Neural crest cell (in vitro differentiated cells): ENCODE measurements at places on chromosomes 11 and 22. TPM values are rescaled to one million over a fixed set of nuclear protein-coding genes. Genes with fewer than 3 reads are reported as not detected.

GRCh38 chr22:43364169-43364435, 20.9 kb upstream of the SCUBE1 start:
- H3K27me3 ChIP-seq, result peaks cover 27% of the 10 kb centered on the region
- no peak for DNase-seq
- H3K36me3 ChIP-seq, result no peaks in the 10 kb centered on the region
- no peak overlapping the region for H3K27ac ChIP-seq

- no peak for DNase-seq
- peaks cover 13% of the 10 kb centered on the region for H3K27me3 ChIP-seq
- no peak overlapping the region for H3K27ac ChIP-seq
Observed at GRCh38 chr22:29205252-29205593, 473 bp upstream of the EMID1 start.

MPZL2 gene
- not detected in 2 replicates for total RNA-seq

MS4A13 gene
- not detected in 2 replicates for total RNA-seq

APOA4 gene
- total RNA-seq, result not detected in 2 replicates

GRCh38 chr22:30424534-30425326, 838 bp upstream of the MTFP1 start:
- H3K36me3 ChIP-seq, result no peaks in the 10 kb centered on the region
- no peak overlapping the region for H3K27ac ChIP-seq
- peak overlapping the region; percentile 97 for H3K4me3 ChIP-seq
- peak; percentile 21 for DNase-seq
- peaks cover 59% of the 10 kb centered on the region for H3K4me1 ChIP-seq

KRTAP5-2 gene
- not detected in 2 replicates for total RNA-seq

PGM2L1 gene
- total RNA-seq, result 15.1 and 16.1 TPM in 2 replicates

NXPE4 gene
- not detected in 2 replicates for total RNA-seq

DNA sequence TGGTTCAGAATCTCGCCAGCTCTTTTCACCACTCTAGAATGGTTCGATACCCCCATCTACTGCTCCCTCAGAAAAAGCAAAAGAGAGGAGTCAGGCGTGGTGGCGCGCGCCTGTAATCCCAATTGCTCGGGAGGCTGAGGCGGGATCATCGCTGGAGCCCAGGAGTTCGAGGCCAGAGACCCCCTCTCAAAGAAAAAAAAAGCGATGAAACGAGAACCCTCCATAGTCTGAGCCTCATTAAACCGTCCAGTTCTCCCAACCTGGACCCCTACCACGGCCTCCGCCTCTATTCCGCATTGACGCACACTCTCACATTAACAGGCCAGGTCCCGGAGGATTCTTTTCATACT, 439 bp downstream of the SPA17 start:
- no peak for DNase-seq
- H3K4me3 ChIP-seq, result peak overlapping the region; percentile 93
- peaks cover 15% of the 10 kb centered on the region for H3K27me3 ChIP-seq
- H3K27ac ChIP-seq, result peak overlapping the region; percentile 99
- H3K4me1 ChIP-seq, result peaks cover 18% of the 10 kb centered on the region
- no peaks in the 10 kb centered on the region for H3K36me3 ChIP-seq

DNA sequence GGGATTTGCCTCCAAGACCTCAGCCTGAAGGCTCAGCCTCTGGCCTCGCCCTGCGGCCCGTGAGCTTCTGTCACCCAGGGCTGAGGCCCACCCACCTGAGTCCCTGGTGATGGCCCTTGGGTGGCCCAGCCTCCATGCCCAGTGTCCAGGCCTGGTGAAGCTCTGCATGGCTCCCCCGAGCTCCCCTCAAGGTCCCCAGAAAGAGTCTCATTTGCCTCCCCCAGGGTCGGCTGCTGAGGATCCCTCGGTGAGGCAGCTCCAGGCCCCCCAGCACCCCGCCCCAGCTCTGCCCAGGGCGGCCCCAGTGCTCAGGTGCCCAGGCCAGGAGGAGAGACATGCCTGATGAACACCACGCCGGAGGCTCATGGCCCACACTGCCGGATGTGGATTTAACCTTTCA, 2.1 kb upstream of the TH start:
- peaks cover 3% of the 10 kb centered on the region for H3K27me3 ChIP-seq
- H3K36me3 ChIP-seq, result no peaks in the 10 kb centered on the region
- no peaks in the 10 kb centered on the region for H3K4me1 ChIP-seq
- H3K4me3 ChIP-seq, result no peak overlapping the region
- H3K27ac ChIP-seq, result no peak overlapping the region

- peaks cover 4% of the 10 kb centered on the region for H3K36me3 ChIP-seq
- DNase-seq, result no peak
- H3K27ac ChIP-seq, result no peak overlapping the region
- H3K27me3 ChIP-seq, result no peaks in the 10 kb centered on the region
Observed at GRCh38 chr11:11992257-11993212, 15.9 kb downstream of the DKK3 start.

GRCh38 chr22:18091478-18091877, 13.7 kb downstream of the PEX26 start:
- H3K4me3 ChIP-seq, result no peak overlapping the region
- H3K27me3 ChIP-seq, result no peaks in the 10 kb centered on the region
- DNase-seq, result no peak

CCDC90B gene
- total RNA-seq, result 38.1 and 42.2 TPM in 2 replicates

A4GALT gene
- 0.35 and 0.39 TPM in 2 replicates for total RNA-seq

- H3K36me3 ChIP-seq, result no peaks in the 10 kb centered on the region
- no peaks in the 10 kb centered on the region for H3K27me3 ChIP-seq
- no peak overlapping the region for H3K4me3 ChIP-seq
- H3K4me1 ChIP-seq, result no peaks in the 10 kb centered on the region
- no peak overlapping the region for H3K27ac ChIP-seq
Observed at GRCh38 chr11:23509023-23509422, 648.7 kb upstream of the CCDC179 start.

NFAM1 gene
- total RNA-seq, result 0.07 TPM in 1 of 2 replicates, not detected in the other

- peaks cover 3% of the 10 kb centered on the region for H3K36me3 ChIP-seq
- no peak for DNase-seq
- no peak overlapping the region for H3K27ac ChIP-seq
- H3K27me3 ChIP-seq, result no peaks in the 10 kb centered on the region
- no peaks in the 10 kb centered on the region for H3K4me1 ChIP-seq
Observed at GRCh38 chr11:102564110-102564509, 33.6 kb upstream of the MMP7 start.

OR6T1 gene
- not detected in 2 replicates for total RNA-seq

- H3K4me3 ChIP-seq, result no peak overlapping the region
- DNase-seq, result no peak
- no peaks in the 10 kb centered on the region for H3K27me3 ChIP-seq
- H3K27ac ChIP-seq, result no peak overlapping the region
Observed at GRCh38 chr11:103436131-103436770, 327.0 kb downstream of the DYNC2H1 start.

DNA sequence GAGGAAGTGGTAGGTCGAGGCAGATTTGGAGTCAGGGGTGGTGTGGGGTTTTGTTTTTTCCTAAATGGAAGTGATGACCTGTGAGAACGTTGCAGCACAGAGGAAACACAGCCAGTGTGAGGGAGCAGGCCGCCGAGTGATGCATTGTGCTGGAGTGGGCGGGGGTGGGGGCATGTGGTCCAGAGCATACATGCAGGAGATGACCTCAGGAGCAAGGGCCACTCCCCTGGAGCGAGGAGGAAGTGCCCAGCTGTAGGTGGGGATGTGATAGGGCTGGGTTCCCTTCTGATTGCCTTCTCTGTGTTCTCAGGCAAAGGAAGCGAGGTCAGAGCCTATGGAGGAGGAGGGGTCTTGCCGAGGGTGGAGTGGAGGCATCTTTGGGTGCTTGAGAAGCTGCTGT, 81.4 kb downstream of the PPP6R3 start:
- no peak for DNase-seq
- H3K27ac ChIP-seq, result no peak overlapping the region
- no peak overlapping the region for H3K4me3 ChIP-seq
- peaks cover 16% of the 10 kb centered on the region for H3K36me3 ChIP-seq
- no peaks in the 10 kb centered on the region for H3K27me3 ChIP-seq
- H3K4me1 ChIP-seq, result peaks cover 27% of the 10 kb centered on the region

- no peaks in the 10 kb centered on the region for H3K36me3 ChIP-seq
- H3K27ac ChIP-seq, result no peak overlapping the region
- no peak overlapping the region for H3K4me3 ChIP-seq
- peaks cover 42% of the 10 kb centered on the region for H3K4me1 ChIP-seq
- peaks cover 7% of the 10 kb centered on the region for H3K27me3 ChIP-seq
Observed at GRCh38 chr11:57239348-57239747, 2.3 kb upstream of the APLNR start.

- H3K4me3 ChIP-seq, result no peak overlapping the region
- H3K27ac ChIP-seq, result no peak overlapping the region
- no peak for DNase-seq
- H3K4me1 ChIP-seq, result no peaks in the 10 kb centered on the region
- H3K27me3 ChIP-seq, result no peaks in the 10 kb centered on the region
Observed at GRCh38 chr22:44916281-44917231, 93.2 kb downstream of the PHF21B start.

GRCh38 chr11:72863091-72863490, 48.9 kb downstream of the ATG16L2 start:
- no peak for DNase-seq
- no peaks in the 10 kb centered on the region for H3K27me3 ChIP-seq
- no peak overlapping the region for H3K4me3 ChIP-seq
- H3K4me1 ChIP-seq, result no peaks in the 10 kb centered on the region
- H3K36me3 ChIP-seq, result peaks cover 11% of the 10 kb centered on the region

DBX1 gene
- total RNA-seq, result 26.3 and 29.6 TPM in 2 replicates

TNNI2 gene
- not detected in 2 replicates for total RNA-seq

OR10A2 gene
- total RNA-seq, result not detected in 2 replicates

GRCh38 chr11:70033711-70034070, 44.4 kb upstream of the ANO1 start:
- no peak overlapping the region for H3K4me3 ChIP-seq
- H3K27ac ChIP-seq, result no peak overlapping the region
- peaks cover 11% of the 10 kb centered on the region for H3K4me1 ChIP-seq
- DNase-seq, result no peak
- H3K27me3 ChIP-seq, result peaks cover 25% of the 10 kb centered on the region
- H3K36me3 ChIP-seq, result no peaks in the 10 kb centered on the region

- no peak for DNase-seq
- peaks cover 22% of the 10 kb centered on the region for H3K4me1 ChIP-seq
- H3K27ac ChIP-seq, result no peak overlapping the region
- peaks cover 28% of the 10 kb centered on the region for H3K27me3 ChIP-seq
- no peak overlapping the region for H3K4me3 ChIP-seq
Observed at GRCh38 chr11:119350302-119350701, 3.8 kb upstream of the MFRP start.

GRCh38 chr11:61785837-61786402, 6.5 kb downstream of the TMEM258 start:
- peaks cover 6% of the 10 kb centered on the region for H3K36me3 ChIP-seq
